D341Med (cell line): ENCODE measurements at places on chromosomes 11 and 22.

- DNase-seq: no peak
Observed at GRCh38 chr11:126268361-126268707, 361 bp downstream of the SRPRA start.

DNA sequence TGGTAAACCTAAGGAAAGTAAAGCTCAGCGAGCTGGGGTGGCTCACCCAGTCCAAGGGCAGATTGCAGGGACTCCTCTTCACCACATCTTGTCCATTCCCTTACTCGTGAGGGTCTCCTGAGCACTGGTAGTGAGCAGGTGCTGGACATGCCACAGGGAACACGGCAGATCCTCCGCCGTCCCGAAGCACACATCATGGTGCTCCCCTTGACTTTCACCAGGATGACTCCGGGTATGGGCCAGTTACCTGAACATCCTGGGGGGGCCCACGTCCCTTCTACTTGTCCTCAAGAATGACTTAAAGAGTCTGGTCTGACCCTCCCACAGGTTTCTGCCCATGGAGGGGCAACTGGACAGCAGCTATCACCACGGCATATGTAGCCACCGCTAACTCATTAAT is 8.0 kb upstream of the SF1 start:
- DNase-seq: no peak

- DNase-seq: no peak
Observed at GRCh38 chr11:132228746-132229325, 858.4 kb downstream of the NTM start.

DNA sequence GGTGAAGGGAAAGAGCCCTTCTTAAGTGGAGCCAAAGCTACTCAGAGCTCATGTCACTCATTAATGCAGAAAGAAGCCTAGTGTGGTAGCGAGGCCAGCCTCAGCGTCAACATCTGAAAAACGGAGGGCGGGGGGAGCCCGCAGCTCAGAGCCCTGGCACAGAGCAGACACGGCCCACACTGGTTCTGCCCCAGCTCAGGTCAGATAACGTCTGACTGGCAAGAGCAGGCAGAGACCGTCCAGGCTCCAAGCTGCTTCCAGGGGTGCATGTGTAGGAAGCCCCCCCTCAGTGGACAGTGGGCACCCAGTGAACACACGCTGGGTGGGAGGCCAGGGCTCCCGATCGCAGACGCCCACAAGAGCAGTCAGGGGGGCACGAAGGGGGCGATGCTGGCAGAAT is 100.8 kb downstream of the SHANK2 start:
- DNase-seq: no peak

- no peak for DNase-seq
Observed at GRCh38 chr11:92975285-92975684, 5.8 kb downstream of the MTNR1B start.

DNA sequence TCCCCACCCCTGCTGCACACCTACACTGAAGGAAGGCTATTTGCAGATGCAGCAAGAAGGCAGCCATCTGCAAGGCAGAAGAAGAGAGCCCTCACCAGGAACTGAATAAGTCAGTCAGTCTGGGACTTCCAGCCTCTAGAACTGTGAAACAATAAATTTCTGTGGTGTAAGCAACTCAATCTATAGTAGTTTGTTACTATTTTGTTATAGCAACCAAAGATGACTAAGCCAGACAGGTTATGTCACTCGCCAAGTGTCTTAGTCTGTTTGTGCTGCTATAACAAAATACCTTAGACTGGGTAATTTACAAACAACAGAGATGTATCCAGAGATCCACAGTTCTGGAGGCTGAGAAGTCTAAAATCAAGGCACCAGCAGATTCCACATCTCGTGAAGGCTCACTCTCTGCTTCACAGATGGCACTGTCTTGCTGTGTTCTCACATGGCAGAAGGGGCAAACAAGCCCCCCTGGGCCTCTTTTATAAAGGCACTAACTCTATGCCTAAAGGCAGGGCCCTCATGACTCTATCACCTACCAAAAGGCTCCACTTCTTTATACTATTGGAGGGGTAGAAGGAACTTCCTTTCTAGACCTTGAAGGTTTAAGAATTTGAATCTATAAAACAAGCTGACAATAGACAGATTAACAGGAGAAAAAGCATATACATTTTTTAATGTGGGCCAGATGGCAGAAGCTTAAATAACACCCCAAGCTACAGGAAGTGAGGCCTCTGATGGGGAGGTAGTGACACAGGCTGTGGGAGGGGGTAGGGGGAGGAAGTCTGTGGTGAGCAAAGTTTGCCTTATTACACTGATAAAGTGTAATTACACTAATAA is 12.3 kb downstream of the APOL6 start:
- DNase-seq: no peak

DNA sequence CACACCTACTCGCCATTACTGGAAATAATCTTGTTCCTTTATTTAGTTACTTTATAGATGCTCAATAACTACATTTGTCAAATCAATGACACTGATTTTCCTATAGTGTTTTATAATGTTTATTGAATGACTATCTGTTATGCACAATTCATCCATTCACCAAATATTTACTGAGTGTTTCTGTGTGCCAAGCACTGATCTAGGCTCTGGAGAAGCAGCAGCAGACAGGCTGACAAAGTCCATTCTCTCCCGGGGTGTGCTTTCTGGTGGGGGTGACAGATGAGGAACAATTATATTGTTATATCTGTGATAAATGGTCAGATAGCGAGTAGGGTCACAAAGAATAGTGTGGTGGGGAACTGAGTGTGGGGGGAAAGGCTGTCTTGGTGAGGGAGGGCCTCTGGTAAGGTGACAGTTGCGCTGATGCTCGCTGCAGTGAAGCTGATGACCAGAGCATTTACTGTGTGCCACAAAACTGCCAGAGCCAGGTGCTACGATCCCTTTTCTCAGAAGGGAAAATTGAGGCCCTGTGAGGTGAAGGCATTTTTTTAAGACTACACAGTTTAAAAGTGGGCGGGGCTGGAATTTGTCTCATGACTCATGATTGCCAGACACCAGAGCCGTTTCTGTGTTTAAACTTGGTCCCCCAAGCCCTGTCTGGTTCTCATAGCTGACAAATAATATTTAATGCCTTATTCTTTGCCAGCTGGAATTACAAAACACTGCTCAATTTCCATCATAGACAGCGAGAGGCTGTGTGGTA is 10.2 kb downstream of the PACS1 start:
- no peak for DNase-seq
